ENCODE measurements at places on chromosomes 3 and 15.

- no peak for DNase-seq
These were observed 736.3 kb upstream of the ARRDC4 start for GRCh38 chr15:97224191-97224641.

DNA sequence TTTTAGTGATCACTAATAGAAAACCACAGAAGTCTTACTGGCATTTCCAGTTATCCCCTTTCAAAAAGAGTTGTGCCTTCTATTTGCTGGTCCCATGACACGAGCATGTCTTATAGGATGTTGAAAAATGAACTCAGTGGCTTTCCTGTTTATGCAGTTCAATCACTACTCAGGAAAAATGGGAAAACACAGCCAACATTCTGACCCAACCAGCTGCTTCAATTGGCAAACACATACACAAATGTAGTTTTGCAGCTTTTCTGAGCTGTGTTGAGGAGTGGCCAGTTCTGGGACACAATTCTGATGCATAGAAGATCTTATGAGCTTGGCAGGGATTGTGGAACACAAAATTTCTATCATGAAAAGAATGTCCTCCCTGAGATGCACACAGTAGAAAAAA lies 40.3 kb downstream of the FSTL1 start:
- DNase-seq = no peak

DNA sequence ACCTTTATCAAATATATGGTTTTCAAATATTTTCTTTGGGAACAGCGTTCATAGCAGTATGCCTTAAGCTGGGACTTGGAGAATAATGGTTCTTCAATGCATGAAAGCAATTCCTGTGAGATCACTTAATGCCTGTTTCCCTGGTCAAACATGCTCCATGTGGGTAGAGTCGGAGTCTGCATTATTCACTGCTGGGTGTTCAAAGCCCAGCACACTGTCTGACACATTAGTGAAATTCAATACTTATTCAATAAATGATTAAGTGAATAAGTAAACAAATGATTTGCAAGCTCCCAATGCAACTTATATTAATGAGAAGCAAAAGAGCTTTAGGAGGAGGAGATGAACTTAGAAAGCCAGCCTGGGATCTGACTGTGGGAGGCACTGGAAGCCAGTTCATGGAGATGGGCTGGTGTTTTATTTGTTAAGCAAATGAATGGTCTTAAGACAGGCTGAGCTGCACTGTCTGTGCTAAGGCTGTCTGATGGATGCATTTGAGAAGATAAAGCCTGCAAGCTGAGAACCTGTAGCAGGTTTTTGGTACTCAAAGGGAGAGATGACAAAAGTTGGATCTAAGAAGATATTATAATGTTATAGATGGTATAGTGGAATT lies 490.8 kb downstream of the MCTP2 start:
- no peak for DNase-seq

DNA sequence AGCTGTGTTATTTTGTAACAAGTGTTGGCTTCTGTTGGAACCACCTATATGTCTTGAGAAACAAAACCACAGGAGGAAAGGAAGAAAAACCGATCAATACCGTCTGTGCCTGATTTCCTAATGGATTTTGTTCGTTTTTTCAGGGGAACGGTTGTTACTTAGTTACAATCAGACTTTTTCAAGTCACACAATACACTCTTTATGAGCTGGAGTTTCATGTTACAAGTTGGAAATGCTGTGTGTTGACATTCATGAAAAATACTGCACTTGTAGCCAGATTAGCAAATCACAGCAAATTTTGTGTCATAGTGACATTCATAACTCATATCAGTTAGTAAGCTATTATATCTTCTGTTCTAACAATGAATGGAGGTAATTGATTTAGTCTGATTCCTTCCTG lies 78.9 kb downstream of the SLTM start:
- DNase-seq = no peak

DNA sequence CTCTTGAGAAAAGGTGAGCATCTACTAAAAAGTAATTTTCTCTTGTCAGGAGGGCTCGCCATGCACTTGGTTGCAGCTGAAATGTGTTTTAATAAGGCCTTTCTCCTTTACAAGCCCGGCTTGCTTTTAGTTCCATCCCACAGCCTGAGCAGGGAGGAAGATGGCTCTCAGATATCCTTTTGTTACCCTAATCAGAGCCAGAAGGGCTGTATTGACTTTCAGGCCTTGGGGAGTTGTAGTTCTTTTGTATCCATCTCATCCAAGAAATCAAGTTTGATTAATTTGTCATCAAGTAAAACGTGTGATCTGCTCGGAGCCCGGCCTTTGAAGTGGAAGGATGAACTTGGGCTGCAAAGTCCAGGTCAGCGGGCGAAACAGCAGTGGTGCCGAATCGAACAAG lies 52.9 kb downstream of the EIF4E3 start:
- DNase-seq = no peak

DNA sequence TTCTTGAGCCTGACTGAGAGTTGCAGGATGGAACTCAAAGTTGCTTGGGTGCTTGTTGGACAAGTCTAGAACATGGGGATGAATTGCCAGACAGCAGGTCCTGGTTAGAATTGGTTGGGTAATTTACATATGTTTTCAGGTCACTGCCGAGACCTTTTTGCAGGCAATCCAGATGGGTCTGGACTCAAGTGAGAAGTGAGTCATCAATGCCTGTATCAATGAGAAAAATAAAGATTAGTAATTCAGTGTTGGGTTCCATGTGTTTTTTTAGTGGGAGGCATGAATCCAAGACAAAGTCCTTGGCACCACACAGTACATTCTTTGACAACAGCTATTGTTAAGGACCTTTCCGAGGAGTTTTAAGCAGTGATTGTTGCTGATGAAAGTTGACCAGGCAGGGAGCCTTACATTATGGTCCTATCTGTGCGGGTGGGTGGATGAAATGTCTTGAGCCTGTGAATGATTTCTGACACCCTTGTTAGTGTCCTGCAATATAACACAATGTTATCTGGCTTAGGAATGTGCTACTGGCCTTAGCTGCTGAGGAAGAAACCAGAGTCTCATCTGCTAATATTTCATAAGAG lies 77.7 kb downstream of the CRYGS start:
- DNase-seq = no peak

DNA sequence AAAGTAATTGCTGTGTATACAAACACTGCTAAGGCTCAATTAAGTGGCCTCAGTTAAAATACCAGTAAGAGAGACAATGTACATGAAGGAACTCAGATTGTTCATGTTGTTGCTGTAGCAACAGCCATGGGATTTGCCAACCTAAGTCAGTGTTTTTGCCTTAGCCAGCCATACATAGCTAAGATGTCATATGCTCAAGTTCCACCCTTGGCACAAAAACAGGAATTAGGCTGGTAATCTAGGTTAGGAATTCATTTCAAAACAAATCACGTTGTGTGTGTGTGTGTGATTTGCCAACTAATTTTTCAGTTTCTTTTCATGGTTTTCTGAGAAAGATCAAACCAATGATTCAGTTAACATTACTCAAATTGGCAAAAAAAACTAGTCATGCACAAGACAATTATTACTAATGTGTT lies 143.7 kb upstream of the KCNMB2 start:
- no peak for DNase-seq

DNA sequence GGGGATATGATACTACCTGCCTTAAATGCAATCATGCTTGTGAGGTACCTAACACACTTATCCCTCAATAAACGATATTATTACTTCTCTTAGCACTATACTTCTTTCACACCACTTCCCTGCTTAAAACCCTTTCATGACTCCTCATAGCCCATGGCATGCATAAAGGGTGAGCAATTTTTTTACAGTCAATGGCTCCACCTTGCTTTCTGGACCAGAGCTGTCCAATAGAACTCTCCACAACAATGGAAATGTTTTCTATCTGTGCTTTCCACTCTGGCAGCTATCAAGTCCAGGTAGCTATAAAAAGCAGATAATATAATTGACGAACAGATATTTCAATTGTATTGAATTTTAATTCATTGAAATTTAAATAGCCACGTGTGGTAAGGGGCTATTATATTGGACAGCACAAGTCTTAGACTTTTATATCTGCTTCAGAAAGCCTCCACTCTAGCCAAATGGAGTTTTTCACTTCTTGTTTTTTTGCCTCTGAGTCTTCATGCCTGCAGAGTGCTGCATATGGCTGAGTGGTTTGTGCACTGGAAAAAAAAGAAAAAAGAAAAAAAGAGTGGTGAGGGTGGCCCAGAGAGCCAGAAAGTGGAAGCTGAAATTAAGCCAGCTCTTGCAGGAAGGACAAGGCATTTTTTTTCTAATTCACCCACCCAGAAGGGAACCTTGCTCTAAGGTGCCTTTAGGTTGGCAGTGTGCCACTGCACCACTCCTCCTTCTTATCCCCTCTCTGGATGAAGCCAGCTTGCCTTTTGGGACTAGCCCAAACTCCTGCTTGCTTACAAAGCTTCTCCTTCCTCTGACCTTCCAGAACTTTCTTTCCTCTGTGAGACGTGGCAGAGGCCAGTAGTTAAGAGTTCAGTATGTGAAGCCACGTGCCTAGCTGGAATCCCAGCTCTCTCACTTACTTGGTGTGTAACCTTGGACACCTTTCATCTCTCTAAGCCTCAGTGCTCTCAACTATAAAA lies 239.0 kb upstream of the LRTM1 start:
- no peak for DNase-seq

DNA sequence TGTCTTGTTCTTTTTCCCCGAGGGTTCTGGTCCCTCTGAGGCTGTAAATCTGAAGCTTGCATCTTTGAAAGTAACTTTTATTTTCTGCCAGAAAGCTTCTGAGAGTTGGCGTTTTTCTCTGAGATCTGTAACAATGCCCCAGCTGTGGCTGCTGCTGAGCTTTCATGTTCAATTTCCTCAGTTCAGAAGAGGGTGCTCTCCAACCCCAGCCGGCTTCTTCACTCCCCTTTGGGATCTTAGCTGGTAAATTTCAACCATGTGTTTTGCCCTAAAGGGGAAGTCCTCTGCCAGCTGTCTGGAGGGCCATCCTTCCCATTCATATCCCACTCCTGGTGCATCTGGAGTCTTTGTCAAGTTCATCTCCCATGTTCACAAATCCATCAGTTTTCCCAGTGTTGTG lies 18.3 kb upstream of the CFAP100 start:
- no peak for DNase-seq

DNA sequence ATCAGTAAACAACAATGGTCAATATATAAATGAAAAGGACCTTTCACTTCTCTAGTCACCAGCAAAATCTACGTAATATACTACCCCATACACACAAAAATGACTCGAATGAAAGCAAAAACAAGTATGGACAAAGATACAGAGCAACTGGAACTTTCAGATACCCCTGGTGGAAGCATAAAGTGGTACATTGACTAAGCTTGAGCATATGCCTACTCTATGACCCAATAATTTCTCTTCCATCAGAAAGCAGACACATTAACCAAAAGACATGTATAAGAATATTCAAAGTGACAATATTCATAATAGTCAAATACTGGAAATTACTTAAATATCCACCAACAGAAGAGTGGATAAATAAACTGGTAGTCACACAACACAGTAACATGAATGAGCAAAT lies 86.0 kb downstream of the EFL1 start:
- no peak for DNase-seq

DNA sequence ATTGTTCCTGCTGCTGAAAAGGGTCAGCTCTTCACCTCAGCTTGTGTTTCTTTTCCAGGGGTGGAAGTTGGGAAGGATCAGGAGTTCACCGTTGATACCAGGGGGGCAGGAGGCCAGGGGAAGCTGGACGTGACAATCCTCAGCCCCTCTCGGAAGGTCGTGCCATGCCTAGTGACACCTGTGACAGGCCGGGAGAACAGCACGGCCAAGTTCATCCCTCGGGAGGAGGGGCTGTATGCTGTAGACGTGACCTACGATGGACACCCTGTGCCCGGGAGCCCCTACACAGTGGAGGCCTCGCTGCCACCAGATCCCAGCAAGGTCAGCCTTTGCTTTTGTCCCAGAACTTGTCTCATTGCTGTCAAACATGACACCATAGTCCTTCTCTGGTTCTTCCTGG lies 89.6 kb downstream of the DNASE1L3 start:
- no peak for DNase-seq

DNA sequence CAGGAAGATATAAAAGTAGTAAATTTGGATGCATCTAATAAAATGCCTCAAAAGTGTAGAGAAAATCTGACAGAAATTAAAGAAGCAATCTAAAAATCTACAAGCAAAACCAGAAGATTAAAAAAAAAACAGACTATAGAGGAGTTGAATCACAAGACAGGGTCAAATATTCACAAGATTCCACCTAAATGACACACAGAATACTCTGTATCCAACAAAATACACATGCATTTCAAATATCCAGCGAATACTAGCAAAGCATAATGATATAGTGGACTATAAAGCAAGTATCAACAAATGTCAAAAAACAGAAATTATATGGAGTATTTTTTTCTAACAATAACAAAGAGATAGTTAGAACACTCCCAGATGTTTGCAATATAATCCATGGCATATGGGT lies 20.5 kb upstream of the ACTC1 start:
- no peak for DNase-seq
